NCI-H1436 treated with DMSO at 0.1 percent for 48 hours (cell line): ENCODE measurements at places on chromosomes 5 and 9.

GRCh38 chr5:97377582-97377981 lies 194.5 kb upstream of the RIOK2 start:
- DNase-seq = no peak

DNA sequence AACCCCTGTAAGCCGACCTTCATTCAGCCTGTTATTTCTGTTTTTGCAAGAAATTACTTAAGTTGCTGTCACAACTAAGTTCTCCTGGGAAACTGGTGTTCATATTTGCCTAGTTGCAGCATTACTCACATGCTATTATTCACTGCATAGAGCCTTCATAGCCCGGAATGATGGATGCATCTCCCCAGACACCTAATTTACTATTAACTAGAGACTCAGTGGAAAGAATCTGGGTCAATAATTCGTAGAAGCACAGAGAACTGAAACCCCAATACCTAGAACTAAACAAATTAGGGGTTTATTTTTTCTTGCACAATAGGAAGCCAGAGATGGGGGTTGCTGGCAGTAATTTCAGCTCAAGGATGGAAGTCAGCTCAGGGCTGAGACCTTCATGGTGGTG lies 45.7 kb upstream of the FAM170A start:
- DNase-seq = no peak

- DNase-seq = no peak
Observed at GRCh38 chr9:88749420-88749819, 214.4 kb downstream of the NXNL2 start.

DNA sequence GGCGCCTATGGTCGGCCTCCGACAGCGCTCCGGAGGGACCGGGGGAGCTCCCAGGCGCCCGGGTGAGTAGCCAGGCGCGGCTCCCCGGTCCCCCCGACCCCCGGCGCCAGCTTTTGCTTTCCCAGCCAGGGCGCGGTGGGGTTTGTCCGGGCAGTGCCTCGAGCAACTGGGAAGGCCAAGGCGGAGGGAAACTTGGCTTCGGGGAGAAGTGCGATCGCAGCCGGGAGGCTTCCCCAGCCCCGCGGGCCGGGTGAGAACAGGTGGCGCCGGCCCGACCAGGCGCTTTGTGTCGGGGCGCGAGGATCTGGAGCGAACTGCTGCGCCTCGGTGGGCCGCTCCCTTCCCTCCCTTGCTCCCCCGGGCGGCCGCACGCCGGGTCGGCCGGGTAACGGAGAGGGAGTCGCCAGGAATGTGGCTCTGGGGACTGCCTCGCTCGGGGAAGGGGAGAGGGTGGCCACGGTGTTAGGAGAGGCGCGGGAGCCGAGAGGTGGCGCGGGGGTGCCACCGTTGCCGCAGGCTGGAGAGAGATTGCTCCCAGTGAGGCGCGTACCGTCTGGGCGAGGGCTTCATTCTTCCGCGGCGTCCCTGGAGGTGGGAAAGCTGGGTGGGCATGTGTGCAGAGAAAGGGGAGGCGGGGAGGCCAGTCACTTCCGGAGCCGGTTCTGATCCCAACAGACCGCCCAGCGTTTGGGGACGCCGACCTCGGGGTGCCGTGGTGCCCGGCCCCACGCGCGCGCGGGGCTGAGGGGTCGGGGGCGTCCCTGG lies 561 bp downstream of the DAPK1 start:
- DNase-seq = no peak

GRCh38 chr5:14039576-14039975 lies 95.1 kb upstream of the DNAH5 start:
- DNase-seq = no peak

- DNase-seq = no peak
Observed at GRCh38 chr5:72790186-72790585, 26.3 kb upstream of the TNPO1 start.

DNA sequence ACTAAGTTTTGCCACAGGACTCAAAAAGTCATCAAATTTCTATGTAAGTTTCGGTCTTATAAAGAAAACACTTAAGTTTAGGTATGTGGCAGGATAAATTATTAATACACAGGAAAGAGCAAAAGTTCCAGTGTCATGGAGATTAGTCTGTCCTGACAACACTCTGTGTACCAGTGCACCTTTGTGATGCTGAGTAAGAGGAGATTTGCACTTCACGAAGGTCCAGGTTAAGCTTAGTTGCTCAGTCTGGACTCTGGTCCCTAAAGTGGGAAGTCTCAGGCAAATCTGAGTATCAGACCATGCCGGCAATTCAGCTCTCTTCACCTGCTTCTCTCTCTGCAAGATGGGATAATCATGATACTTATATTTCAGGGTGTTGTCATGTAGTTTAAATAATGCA lies 139.5 kb upstream of the RASGRF2 start:
- no peak for DNase-seq

GRCh38 chr9:38437193-38437823 lies 13.1 kb upstream of the IGFBPL1 start:
- no peak for DNase-seq

DNA sequence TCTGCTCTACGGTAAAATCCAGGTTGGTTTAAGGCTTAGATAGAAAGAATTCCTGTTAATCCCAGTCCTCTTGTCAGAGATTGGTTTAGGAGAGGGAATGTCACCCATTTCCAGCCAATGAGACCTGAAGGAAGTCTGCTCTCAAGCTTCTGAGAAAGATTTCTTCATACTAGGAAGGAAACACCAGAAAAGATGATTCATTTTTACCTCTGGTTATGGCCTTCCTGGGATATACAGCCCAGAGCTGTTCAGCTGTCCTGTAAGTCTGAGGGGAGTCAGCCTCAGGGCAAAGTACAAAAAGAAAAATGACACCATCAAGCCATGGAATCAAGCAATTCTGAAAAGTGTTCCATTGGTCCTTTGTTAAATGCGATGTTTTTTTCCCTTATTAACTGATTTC lies 18.6 kb upstream of the CFAP95 start:
- no peak for DNase-seq

DNA sequence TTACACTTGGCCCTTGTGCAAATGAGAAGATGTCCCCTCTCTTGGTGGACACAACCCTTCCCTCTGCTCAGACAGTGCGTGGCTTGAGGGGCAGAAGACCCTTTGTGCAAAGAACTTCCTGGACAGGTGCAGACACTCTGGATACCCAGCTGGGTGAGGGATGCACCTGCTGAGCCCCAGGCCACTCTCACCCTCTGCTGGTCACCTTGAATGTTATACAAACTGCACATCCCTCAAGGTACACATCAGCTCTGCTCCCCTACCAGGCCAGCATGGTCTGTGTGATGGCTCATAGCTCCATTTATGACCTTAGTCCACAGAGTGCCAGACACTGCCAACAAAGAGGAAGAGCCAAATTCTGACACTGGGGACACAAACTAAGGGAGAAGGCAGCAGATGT lies 3.1 kb upstream of the DIRAS2 start:
- no peak for DNase-seq

- no peak for DNase-seq
Observed at GRCh38 chr5:146924132-146924531, 45.6 kb upstream of the PPP2R2B start.
